ENCODE measurements at places on chromosomes 16 and 17.
A peak's percentile ranks its signal among the peaks of the same experiment; 100 is the strongest.

- DNase-seq: no peak
Measured at GRCh38 chr16:89579351-89579750, 3.8 kb downstream of the CPNE7 start.

- no peak for DNase-seq
Measured at GRCh38 chr17:1264196-1264595, 6.0 kb upstream of the BHLHA9 start.

DNA sequence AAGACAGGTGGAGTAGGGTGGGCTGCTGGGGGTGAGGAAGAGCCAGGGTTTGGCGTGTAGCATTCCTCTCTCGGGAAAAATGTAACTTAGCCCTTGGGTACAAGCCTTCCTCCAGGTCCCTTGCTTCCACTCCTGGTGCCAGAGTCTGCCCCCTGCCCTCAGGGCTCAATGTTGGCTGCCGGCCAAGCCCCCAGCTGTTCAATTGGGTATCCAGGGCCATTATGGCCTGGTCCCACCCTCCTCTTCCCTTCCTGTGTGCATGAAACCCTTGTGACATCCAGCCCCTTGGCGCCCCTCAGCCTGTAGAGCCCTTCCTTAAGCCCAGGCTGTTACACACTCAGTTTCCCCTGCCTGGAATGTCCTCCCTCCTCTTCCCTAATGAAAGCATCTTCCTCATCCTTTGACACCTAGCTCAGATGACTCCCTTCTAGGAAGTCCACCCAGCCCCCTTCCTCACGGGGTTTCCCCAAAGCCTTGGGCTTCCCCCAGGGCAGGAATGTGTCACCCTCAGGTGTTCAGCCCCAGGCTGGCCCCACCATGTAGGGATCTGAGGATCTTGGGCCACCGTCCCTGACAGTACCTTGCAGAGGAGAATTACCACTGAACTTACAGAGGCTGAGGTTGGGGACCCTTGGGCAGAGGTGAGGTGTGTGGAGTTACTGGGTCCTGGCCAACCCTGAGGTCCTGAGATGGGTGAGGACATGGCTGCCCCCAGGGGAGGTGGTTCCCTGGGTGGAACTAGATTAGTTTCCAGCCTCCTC lies 30.0 kb downstream of the B9D1 start:
- no peak for DNase-seq

GRCh38 chr16:85872734-85873133 lies 26.2 kb upstream of the IRF8 start:
- no peak for DNase-seq

DNA sequence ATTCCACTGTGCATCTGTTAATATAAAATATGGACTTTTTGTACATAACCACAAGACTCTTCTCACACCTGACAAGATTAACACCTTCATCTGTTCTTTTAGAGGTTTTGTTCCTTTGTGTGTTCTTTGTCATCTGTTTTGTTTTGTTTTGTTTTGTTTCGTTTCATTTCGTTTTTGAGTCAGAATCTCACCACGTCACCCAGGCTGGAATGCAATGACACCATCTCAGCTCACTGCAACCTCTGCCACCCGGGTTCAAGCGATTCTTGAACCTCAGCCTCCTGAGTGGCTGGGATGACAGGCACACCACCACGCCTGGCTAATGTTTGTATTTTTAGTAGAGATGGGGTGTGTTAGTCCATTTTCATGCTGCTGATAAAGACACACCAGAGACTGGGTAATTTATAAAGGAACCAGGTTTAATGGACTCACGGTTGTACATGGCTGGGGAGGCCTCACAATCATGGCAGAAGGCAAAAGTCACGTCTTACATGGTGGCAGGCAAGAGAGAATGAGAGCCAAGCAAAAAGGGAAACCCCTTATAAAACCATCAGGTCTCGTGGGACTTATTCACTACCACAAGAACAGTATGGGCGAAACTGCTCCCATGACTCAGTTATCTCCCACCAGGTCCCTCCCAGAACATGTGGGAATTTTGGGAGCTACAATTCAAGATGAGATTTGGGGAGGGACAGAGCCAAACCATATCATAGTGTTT lies 22.3 kb downstream of the C16orf90 start:
- no peak for DNase-seq

DNA sequence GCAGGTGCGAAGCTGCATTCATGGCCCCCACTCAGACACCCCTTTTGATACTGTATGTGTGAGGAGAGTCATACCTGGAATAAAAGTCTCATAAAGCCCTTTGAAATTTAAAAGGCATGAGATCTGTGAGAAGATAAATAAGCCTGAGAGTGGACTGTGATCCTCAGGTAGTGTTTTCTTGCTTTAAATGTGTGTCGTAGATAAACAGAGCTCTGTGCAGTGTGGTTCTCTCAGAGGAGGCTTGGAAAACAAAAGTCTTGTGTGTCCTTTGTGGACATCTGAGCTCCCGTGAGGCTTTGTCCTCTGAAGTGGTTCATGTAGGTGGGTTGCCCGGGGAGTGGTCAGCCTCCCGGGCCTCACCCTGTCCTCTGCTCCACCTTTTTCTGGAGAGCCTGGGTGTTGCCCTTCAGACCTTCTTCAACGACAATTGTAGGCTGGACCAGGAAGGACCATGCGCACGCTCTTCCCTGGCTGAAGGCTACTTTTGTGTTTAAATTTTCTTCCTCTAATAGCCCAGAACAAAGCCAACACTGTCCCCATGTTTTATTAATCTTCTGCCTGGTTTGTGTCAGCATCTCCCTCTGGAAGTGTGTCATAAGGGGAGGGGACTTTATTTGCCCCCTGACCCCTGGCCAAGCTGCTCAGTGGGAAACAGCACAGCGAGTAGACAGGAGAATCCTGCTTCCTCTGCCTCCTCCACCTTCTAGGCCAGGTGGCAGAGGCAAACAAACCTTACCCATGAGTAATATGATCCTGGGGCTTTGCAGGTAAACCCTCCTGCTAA lies 151.2 kb downstream of the MSI2 start:
- no peak for DNase-seq

DNA sequence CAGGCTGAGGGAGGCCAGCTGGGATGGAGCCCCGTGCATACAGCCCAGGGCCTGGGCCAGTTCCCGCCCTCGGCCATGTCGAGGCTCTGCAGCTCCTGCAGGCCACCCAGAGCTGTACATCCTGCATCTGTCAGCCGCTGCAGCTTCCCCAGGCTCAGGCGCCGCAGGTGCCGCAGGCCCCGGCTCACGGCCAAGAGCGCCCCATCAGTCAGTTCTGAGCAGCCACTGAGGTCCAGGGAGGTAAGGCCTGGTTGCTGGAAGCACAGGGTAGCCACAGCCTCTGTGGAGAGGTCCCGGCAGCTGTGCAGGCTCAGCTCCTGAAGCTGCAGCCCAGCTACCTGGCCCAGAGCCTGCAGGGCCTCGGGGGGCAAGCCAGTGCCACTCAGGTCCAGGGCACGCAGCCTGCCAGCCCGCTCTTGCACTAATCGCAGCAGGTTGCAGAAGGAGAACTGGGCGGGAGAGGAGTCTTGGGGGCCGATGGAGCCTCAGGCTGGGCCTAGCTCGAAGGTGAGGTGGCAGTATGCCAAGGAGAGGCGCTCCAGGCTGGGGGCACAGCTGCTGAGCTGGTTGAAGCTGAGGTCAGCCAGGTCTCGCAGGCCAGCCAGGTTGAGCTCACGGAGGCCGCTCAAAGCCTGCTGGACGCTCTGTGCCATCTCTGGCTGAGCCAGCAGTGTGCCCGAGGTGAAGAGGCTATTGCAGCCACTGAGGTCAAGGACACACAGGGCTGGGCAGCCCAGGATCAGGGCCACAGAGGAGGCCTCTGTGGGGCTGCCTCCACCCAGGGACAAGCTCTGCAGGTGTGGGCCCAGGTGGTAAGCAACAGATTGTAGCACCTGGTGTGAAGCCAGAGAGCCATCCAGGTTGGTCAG lies 11.4 kb downstream of the ELMO3 start:
- DNase-seq: no peak

GRCh38 chr17:77615703-77616253 lies 342.7 kb upstream of the TNRC6C start:
- no peak for DNase-seq

DNA sequence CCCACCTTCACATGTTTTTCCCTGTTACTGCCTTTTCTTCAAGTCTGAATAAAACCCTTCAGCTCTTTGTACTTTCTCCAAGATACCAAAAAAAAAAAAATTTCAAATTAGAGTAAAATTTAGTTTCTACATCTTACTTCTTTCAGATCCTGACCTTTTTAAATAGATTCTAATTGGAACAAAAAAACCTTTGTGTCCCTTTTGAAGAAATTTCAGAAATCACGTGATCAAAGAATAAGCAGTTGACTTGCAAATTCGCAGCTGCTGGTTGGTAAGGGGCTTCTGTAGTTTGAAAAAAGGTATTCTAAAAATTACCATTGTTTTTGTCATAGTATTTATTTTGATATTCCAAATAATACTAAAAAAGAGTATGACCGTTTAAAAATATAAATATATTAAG lies 71.7 kb downstream of the CDC27 start:
- no peak for DNase-seq

DNA sequence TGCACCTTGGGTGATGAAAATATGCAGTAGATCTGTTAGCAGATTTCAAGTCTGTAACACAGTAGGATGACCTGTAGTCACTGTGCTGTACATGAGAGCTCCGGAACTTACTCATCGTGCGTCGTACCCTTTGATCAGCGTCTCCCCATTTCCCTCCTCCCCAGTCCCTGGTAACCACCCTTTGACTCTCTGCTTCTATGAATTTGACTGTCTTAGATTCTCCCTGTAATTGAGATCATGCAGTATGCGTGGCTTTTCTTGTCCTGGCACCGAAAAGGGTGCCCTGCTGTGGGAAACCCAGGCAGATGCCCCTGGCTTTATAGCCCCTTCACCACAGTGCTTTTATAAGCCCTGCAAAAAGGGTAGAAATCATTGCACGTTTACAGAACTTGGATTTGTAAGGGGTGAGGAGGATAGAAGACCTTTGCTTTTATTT lies 20.5 kb downstream of the CLEC16A start:
- DNase-seq: no peak

DNA sequence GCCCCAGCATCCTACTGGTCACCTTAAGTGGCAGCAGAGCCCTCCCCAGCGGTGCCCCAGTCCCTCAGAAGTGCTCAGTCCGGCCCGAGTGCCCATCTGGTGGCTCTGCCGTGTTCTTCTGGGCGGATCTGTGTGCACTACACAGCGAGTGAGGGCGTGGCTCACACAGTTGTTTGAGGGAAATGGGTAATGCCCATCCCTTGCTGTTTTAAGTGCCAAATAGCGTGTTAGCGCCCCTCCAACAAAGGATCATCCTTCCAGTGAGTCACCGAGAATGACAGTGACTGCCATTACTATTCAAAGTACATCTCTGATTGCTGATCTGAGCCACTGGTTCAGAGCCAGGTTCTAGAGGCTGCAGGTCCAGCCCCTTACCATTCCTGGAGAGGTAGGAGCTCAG lies 152.0 kb downstream of the LGALS9B start:
- no peak for DNase-seq

DNA sequence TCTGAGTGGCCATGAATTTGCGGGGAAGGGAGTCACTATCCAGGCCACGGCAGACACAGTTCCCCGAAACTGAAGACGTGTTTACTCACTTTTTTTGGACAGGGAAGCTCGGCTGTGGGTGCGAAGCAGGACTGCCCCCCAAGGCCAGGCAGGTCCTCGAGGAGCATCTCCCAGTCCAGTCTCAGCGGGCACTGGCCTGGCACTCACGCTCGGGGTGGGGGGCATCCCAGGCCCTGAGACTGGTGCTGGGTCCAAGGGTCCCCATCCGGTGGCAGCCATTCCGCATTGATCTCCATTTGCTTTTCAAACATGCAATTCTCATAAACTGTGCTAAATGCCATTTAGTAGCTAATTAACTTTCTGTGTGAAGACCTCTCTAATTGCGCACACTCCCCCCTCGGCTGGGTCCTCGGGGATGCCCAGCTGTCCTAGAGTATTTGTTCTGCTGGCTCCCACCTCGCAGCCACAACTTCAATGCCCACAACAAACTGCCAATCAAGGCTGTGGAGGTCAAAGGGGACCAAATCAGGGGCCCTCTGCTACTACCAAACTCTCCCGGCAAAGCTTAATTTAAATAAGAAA lies 50.2 kb downstream of the TBC1D16 start:
- DNase-seq: no peak

DNA sequence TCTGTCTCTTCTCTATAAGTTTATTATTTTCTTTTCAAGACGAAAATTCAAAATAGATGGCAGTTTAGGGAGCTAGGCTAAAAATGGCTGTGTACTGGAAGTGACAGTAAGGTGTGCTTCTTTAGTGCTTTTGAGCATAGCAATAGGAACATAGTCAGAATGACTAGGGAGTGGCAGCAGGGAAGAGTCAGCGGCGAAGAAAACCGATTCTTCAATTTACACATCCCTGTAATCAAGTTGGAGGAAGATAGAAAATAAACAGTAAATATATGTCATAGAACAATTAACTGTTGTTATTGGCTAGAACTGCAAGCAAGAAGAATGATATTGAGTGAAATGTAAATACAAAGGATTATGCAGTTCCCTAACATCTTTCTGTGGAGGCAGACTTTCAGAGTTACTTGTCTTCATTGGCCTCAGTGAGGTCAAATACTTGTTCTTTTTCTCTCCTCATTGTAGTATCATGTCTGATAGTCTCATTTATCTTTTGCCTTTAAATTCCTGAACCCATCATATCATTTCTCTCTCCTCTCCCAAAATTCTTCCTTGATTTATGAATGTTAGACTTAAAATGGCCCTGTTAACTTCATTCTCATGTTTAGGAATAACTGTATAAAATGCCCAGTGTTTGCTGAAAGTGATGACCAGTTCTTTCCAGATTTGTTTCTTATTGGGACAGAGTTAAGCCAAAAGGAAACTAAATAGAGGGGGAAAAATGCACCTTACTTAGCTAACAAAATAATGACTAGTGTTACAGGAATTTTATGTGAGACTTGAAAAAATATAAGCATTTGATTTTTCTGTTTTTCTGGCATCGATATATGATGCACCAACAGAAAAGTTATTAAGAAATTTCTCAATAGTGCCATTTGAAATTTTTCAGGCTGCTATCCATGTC lies 211.4 kb downstream of the BCAS3 start:
- no peak for DNase-seq

- no peak for DNase-seq
Measured at GRCh38 chr17:77704048-77704815, 254.3 kb upstream of the TNRC6C start.

DNA sequence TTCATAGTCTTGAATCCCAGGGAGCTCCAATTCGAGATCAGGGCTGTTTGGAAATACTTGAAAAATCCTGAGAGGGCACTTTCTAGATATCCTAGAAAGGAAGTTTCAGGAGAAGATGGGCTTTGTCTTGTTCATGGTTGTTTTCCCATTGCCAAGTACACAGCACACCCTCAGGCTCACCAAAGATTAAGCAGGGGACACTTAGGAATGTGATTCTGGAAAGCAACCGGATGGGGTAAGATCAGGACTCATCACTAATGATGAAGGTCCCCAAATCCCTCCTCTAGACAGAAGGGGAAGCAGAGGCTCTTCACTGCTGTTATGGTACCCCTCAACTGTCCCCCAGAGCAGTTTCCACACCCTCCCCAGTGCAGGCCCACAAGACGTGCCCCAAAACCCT lies 40.7 kb downstream of the VAC14 start:
- DNase-seq: no peak

- DNase-seq: peak; percentile 58
Measured at GRCh38 chr17:20226814-20227482, 217.8 kb downstream of the SPECC1 start.

Measured in stimulated activated CD4-positive, alpha-beta T cell treated with anti-CD3 and anti-CD28 coated beads, Interleukin-15, amount 100 ng/mL, for 1 hour (primary cell).